ENCODE measurements at places on chromosomes 6 and 20.
A peak's percentile ranks its signal among the peaks of the same experiment; 100 is the strongest.

- DNase-seq = no peak
Observed at GRCh38 chr6:112478036-112478435, 130.9 kb downstream of the RFPL4B start.

DNA sequence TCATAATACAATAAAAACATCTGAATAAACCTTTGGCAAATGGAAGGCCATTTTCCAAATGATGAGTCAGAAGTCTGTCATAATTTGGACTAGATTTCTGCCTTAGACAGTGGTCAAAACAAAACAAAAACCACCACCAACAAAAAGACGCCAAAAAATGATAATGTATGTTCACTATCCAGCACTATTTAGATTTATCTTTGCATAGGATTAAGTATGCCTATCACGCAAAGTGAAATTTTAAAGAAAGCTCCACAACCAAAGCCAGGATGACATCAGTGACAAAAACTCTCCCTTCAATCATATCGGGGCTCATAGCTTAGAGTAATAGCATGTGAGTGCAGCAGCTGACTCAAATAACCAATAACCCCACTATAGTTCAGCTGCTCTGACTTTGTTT is 201.9 kb downstream of the MOXD1 start:
- no peak for DNase-seq

DNA sequence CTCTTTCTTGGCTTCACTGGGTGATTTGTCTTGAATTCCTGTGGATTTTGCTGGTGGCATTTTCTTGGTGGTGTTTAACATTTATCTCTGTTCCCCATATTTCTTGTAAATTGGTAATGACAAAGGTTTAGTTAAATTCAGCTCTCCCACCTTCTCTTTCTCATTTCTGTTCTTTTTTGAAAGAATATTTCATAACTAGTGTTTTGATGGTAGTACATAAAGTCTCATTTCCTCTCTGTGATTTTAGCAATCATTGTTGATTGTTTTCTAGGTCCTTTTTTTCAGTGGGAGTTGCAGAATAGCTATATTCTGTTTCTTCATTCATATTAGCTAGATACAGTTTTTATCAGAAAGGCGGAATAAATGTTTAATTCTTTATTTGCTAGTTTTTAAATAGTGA is 73.1 kb downstream of the QKI start:
- DNase-seq = no peak

DNA sequence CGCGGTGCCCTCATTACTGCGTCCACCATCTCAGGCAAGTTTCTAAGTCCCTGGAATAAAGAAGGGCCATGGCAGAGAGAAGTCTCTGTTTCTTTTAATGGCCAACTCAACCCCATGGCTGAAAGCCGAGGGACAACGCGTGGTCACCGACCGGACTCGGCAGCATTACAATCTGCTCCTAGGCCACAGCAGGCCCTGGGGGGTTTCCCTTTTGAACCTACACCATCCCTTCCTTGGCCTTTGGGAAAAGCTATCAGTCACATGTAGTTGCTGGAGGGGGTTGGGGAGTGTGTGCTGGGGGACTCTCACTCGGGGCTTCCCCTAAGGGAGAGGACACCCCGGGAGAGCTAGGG is 11.1 kb upstream of the FAM83C start:
- DNase-seq = no peak

DNA sequence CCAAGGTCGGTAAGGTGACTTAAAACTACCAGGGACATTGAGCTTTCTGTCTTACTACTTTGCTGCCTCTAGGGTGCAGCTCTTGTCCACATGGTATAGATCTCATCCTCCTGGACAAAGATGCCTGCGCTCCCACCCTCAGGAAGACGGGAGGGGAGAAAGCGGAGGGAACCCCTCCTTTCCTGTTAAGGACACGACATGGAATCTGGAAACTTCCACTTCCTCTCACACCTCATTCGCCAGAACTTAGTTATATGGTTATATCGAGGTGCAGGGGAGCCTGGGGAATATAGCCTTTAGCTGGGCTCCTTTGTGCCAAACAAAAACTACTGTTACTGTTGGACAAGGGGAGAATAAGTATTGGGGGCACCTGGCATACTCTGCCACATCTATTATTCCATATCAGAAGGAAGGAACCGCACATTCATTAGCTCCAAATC is 224.3 kb upstream of the TSHZ2 start:
- no peak for DNase-seq

DNA sequence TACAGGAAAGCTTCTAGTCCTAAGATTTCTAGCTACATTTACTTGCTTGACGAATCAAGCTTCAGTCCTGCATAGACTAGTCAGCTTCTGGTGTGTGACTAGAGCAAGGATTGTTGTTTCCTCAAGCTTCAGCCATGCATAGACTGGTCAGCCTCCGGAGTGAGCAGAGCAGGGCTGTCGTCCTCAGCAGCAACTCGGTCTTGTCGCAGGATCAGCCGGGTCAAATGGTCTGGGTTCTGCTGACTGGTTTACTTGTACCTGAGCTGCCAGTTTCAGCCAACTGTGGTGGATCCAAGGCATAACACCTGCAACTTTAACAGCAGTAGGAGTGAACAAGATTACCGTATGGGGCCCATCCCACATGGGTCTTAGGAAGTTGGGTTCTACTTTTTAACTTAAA is 10.8 kb upstream of the GMPR start:
- no peak for DNase-seq

- no peak for DNase-seq
Observed at GRCh38 chr6:41917528-41917927, 3.4 kb downstream of the MED20 start.

DNA sequence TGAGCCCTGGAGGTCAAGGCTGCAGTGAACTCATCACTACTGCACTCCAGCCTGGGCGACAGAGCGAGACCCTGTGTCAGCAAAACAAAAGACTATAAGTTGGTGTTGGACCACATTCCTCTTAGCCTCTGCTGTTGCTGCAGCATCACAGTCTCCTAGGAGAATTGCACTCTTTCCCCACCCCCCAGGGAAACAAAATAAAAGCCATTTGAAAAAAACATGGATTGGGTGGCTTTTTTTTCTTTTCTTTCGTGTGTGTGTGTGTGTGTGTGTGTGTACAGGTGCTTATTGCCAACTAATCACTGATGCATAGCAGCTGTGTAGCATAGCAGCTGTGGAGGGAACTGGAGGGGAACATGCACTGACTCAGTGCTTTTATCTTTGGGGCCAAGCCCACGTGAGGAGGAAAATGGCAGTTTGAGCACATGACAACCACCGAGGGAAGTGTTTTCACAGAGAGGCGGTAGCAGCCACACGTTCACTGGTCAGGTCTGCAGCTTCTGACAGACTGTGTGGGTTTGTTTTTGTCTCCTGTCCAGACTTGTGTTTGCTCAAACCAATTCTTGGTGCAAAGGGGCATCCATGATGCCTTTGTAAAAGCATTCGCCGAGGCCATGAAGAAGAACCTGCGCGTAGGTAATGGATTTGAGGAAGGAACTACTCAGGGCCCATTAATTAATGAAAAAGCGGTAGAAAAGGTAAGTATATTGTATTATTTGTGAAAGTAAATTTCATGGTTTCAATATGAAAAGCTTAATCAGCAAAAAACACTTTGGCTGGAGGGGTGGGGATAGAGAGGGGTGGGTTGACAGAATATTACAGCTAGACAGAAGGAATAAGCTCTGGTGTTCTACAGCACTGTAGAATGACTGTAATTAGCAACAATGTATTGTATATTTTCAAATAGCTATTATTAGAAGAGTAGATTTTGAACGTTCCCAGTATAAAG is 27.7 kb downstream of the ALDH5A1 start:
- DNase-seq = no peak

DNA sequence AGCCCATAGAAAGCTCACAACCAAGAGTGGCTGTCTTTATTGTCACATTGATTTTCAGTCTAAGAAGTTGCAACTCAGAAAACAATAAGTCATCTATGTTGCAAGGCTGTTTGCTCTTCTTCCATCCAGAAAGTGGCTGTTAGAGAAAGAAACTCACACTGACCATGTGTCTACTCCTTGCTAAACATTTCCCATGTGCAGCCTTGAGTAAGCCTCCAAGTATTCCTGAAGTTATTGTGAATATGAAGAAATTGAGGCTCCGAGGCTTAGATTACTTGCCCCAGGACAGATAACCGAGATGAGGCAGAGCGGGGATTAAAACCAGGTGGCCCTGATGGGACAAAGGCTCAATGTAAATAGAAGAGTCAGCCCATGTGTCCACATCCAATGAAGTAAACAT is 105.0 kb downstream of the SPTLC3 start:
- DNase-seq = no peak

DNA sequence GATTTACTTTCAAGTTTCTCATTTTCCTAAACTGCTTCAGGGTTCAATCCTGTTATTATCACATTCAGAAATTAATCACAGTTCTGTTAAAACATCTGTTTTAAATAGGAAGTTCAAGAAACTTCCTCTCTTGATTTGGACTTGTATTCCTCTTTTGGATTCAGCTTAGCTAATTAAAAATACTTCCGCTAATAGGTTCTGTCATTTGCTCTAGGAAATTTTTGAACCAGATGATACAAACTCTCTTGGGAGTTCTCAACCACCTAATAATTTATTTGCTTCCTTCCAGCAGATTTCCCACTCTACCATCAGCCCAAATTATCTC is 15.9 kb upstream of the TMEM30A start:
- DNase-seq = no peak

- DNase-seq = no peak
Observed at GRCh38 chr6:155328539-155329459, 14.5 kb upstream of the TFB1M start.

DNA sequence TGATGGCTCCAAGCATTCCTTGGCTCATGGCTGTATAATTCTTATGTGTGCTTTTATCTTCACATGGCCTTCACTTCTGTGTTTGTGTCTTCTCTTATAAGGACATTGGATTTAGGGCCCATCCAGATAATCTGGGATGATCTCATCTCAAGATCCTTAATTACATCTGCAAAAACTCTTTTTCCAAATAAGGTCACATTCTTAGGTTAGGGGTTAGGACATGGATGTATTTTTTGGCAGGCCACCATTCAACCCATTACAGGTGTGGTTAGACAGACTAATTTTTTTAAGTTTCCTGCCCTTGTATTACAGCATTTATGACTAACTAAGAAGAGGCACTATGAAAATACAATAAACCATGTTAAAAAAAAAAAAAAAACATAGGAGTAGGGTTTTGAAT is 254.0 kb downstream of the TPBG start:
- DNase-seq = no peak

- no peak for DNase-seq
Observed at GRCh38 chr6:133230052-133230451, 11.1 kb upstream of the EYA4 start.

- peak; percentile 24 for DNase-seq
Observed at GRCh38 chr6:28355743-28356665, 6.3 kb downstream of the ZKSCAN3 start.

DNA sequence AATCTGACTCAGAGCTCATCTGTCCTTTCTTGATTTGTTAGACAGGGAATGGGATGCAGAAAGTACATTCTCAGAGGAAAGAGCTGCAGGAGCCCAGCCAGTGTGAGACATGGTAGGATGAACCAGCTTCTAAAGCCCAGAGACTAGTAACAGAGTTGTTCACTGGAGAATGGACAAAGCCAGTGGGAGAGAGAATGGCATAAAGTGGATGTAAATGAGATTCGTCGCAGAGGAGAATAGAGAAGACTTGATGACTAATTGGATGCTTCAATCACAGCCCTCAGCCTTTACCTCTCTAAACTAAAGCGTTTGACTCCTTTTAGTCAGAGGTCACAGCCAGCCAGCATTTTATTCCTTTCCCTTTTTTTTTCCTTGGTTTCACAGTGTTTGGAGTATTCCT is 25.5 kb upstream of the L3MBTL3 start:
- DNase-seq = no peak

DNA sequence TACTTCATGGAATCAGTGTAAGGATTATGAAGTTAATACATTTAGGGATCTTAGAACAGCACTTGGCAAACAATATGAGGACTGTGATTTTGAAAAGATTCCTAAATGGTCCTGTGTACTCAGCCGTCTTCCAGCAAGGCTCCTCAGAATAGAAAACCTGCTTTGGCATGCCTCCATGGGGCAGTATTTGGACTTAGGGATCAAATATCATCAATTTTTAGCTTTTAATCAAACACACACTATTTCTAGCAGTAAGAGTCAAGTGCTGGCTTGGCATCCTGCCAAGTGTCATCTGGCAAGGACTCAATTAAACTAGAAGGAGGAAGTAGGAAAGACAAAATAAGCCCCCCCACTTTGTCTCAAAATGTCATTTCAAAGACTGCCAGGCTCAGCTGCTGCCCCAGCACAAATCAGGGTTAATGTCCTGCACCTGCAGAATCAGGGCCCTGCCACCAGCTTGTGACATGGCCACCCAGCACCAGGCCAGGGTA is 40.8 kb downstream of the IYD start:
- DNase-seq = no peak

GRCh38 chr6:35206346-35206745 is 7.4 kb upstream of the SCUBE3 start:
- DNase-seq = no peak

DNA sequence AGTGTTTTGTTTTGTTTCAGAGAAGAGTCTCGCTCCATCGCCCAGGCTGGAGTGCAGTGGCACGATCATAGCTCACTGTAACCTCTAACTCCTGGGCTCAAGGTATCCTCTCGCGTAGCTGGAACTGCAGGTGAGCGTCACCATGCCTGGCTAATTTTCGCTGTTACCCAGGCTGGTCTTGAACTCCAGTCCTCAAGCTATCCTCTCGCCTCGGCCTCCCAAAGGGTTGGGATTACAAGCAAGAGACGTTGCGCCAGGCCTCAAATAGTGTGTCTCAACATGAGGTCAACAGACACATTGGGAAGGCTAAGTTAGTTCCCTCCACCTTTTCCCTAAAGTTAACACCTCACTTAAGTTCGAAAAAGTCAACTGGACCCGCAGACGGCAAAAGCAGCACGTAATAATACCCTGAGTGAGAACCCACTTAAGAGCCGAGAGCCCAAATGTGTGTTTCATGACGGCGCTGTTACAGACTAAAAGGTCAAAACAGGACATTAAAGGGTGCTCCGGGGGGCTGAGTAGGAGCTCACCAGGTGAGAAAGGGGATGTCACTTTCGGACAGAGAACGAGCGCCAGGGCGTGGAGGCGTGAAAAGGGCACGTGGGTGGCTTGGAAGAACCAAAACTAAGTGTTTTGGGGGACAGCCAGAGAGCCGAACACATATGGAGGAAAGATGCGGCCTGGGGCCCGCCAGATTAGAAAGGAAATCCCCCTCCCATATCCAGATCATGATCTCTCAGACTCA is 499 bp downstream of the TTI1 start:
- DNase-seq = peak; percentile 41
